ENCODE measurements at places on chromosomes 1 and 21.

GRCh38 chr1:62181532-62181931 is 13.1 kb upstream of the L1TD1 start:
- no peak for DNase-seq

- DNase-seq = no peak
Measured at GRCh38 chr1:113659035-113659434, 100.3 kb downstream of the PHTF1 start.

- DNase-seq = no peak
Measured at GRCh38 chr1:154626456-154627256, 18.7 kb upstream of the ADAR start.

GRCh38 chr1:189033169-189033568 is 1444.5 kb downstream of the BRINP3 start:
- no peak for DNase-seq

DNA sequence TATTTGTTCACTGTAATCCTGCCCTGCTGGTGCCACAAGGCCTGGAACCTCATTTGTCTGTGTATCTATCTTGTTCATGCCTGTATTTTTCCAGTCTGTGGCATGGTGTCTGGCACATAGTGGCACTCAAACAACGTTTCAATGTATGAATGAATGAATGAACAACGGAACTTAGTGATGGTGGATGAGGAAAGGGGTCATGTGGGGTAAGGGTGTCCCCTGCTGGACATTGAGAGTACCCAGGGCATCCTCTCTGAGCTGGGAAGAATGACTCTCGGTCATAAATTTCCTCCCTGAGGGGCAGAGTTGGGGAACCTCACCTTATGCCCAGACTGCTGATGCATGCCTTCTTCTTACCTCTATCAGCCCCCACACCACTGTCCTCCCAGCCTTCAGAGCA is 18.9 kb upstream of the ZNF683 start:
- no peak for DNase-seq

DNA sequence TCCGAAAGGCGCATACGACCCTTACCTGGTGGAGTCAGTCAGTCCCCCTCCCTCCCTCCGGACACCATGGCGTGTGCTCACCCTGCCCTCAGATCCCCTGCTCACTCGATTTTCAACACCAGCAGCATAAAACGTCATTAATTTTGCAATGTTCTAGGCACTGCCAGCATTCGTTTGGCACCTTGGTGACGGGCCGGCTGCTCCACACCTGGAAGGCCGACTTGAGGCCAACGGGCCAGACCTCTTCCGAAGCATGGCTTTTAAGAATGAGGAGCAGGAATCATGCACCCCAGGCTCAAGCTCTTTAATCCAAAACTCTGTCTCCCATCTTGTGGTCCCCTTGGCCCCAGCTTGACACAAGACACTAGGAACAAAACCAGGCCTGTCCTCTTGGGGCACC is 33.1 kb downstream of the NPHP4 start:
- no peak for DNase-seq

- no peak for DNase-seq
Measured at GRCh38 chr1:32539584-32540571, 651 bp downstream of the ZBTB8A start.

All from HAP-1 (cell line).